Motor neuron (in vitro differentiated cells): ENCODE measurements at places on chromosomes 5 and 9. TPM values are rescaled to one million over a fixed set of nuclear protein-coding genes. Genes with fewer than 3 reads are reported as not detected.

- no peak for ATAC-seq
Observed at GRCh38 chr5:84680908-84681307, 296.2 kb upstream of the EDIL3 start.

- ATAC-seq, result no peak
Observed at GRCh38 chr5:178117923-178118701, 4.8 kb downstream of the N4BP3 start.

- ATAC-seq, result no peak
Observed at GRCh38 chr9:89842267-89842768, 237.5 kb downstream of the GADD45G start.

- no peak for ATAC-seq
Observed at GRCh38 chr5:168434746-168435321, 51.4 kb upstream of the RARS1 start.

GRCh38 chr5:157113002-157113401 lies 4.2 kb upstream of the HAVCR2 start:
- no peak for ATAC-seq

The FOXD1 gene
- 37.2 and 37.7 TPM in 2 replicates for total RNA-seq

The TTF1 gene
- total RNA-seq, result 22.6 and 23.0 TPM in 2 replicates
